ENCODE measurements at places on chromosomes 5 and 9.
A peak's percentile ranks its signal among the peaks of the same experiment; 100 is the strongest.

- no peak for DNase-seq
These were observed 80.2 kb upstream of the LIFR start for GRCh38 chr5:38636626-38637025.

DNA sequence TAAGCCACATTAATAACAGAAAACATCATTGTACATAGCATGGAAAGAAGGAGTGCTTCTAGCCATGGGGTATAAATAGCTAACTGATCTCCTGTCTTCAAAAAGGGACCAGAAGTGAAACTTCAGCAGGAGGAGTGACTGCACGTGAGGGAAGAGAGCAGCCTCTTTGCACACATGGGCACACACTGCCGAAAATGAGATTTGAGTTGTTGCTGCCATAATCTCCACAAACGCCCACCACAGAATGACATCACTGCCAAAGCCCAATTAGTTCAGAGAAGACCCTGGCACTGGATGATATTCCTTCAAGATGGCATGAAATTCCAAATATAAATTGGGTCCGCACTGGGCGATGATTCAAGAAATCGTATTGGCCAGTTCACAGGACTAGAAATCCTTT is 238.9 kb upstream of the NR4A3 start:
- no peak for DNase-seq

GRCh38 chr5:122501089-122501435 is 189.0 kb downstream of the SNCAIP start:
- DNase-seq: no peak

- DNase-seq: no peak
These were observed 426.2 kb downstream of the ANXA1 start for GRCh38 chr9:73577848-73578247.

GRCh38 chr9:92655896-92656536 is 13.9 kb downstream of the IPPK start:
- no peak for DNase-seq

- no peak for DNase-seq
These were observed 720.7 kb downstream of the TLE1 start for GRCh38 chr9:80968611-80969010.

- no peak for DNase-seq
These were observed 4.8 kb downstream of the CCNI2 start for GRCh38 chr5:132751971-132752580.

DNA sequence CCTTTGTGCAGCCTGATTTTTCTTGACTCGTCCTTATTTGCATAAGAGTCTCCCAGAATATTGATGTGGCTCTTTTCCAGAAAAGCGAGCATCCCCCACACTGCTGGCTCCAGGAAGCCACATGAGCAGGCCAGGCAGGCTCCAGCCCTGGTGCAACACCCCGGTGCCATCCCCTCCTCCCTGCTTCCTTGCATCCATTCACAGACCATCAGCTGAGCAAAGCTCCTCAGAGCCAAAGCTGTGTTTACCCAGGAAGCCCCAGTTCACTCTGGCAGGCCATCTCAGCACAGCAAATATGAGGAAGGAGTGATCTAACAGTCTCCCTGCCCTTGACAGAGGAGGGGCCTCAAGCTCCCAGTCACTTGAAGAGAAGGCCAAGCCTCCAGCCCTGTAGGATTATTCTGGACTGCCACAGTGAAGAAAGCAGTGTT is 34.4 kb downstream of the INSYN2B start:
- DNase-seq: no peak

DNA sequence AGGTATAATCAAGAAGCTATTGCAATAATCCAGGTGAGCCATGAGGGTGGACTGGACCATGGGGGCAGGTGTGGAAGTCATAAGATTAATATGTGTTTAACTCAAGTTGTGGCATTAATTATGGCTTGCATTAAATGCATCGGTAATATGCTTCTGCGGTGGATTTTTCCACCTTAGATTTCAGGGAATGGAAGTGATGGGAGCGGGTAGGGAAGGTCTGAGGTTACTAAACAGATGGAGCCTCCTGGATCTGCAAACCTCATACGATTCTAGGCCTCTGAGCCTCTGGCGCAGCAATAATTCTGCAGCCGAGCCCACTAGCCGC is 286 bp upstream of the ZNF483 start:
- DNase-seq: no peak

- no peak for DNase-seq
These were observed 131.5 kb downstream of the FSTL4 start for GRCh38 chr5:133480866-133481265.

DNA sequence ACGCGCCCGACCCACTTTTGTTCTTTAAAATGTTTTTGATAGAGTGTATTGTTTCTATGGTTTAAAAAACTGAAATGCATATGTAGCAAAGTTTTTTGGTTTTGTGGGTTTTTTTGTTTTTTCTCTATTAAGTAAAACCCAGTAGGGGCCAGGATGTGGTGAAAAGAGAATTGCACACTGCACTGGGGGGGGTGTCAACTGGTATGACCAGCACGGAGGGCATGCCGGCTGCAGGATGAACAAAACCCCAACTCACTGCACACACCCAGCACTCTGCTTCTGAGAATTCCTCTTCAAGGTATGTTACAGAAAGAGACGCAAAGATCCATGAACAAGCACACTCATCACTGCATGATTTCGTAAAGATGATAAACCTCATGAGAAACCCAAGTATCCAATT is 75.0 kb downstream of the STK10 start:
- DNase-seq: peak; percentile 88

GRCh38 chr9:124078641-124079040 is 67.1 kb downstream of the LHX2 start:
- DNase-seq: no peak

DNA sequence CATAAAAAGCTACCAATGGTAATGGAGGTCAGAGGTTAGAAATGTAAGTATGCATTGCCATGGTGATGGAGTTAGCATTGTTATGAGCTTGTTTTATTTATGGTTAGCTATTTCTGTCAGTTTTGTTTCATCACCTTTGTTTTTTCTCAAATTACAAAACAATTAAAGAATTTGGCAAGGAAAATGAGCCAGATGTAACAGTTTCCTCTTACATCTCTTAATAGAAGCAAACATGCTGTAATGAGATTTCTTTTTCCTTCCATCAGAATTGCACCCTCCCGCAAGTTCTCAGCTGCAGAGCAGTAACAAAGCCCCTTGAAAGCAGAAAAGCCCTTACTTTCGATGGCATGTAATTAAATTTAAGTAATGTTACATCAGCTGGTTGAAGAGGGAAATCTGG is 233.0 kb downstream of the SGCD start:
- no peak for DNase-seq

GRCh38 chr5:74623006-74623611 is 17.4 kb downstream of the ENC1 start:
- no peak for DNase-seq

DNA sequence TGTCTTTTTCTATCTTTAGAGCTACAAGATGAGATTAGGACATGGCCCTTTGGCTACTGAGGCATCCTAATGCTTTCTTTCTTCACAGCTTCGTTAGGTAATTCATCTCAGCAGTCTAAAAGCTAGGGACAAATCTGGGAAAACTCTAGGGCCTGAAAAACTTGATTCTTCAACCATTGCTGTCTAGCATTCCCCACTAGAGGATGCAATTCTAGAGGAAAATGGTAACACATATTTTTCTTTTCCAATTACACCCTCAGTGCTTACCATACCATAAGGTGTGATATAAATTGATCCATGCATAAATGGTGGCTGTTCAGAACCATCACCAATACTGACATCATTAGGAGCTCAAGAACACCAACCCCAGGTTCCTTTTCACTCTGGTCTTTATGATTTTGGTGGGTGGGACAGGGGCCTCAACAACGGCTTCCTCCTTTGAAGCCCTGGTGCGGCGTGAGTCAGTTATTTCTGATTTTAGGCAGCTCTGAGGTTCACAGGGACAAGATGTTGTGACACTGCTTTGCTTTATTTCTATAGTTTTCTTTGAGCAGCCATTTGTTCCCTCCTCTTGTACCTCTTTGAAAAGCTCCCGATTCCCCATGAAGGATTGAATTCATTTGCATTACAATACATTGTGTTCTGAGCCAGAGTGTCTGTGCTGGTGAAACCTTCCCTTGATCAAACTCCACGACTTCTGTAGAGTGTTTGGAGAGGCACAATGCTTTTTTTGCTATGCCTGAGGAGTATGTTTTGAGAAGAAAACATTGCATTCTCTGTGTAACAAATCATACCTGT is 526.0 kb upstream of the TRPC7 start:
- DNase-seq: no peak

GRCh38 chr5:147426640-147427327 is 83.1 kb downstream of the DPYSL3 start:
- DNase-seq: no peak

DNA sequence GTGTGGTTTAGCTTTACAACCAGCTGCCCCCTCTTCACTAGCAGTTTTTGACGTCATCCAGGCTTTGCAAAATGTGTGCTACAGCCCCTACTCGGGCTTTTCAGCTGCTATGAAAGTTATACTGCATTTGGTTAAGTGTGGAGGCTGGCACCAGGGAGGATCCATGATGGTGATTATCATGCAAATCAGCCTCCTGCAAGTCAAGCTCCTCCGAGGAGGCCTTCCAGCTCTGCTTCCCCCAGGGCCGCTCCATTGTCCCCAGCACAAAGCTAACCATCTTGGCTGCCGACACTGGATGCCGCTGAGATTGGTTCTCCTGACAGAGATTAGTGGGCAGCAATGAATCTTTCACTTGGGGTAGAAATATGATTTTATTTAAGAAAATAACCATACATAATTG is 159.6 kb downstream of the NR2F1-AS1 start:
- DNase-seq: no peak

- DNase-seq: no peak
These were observed 126.8 kb downstream of the GCNT1 start for GRCh38 chr9:76585487-76586389.

GRCh38 chr5:68194386-68194785 is 21.2 kb upstream of the PIK3R1 start:
- no peak for DNase-seq

GRCh38 chr5:172640822-172641358 is at the start of gene NEURL1B:
TSS of gene NEURL1B (plus strand) at chr5:172641263. CDS start at chr5:172641407, 144 bp downstream.
- DNase-seq: peak; percentile 30

- no peak for DNase-seq
These were observed 5.3 kb downstream of the INVS start for GRCh38 chr9:100104314-100104713.

DNA sequence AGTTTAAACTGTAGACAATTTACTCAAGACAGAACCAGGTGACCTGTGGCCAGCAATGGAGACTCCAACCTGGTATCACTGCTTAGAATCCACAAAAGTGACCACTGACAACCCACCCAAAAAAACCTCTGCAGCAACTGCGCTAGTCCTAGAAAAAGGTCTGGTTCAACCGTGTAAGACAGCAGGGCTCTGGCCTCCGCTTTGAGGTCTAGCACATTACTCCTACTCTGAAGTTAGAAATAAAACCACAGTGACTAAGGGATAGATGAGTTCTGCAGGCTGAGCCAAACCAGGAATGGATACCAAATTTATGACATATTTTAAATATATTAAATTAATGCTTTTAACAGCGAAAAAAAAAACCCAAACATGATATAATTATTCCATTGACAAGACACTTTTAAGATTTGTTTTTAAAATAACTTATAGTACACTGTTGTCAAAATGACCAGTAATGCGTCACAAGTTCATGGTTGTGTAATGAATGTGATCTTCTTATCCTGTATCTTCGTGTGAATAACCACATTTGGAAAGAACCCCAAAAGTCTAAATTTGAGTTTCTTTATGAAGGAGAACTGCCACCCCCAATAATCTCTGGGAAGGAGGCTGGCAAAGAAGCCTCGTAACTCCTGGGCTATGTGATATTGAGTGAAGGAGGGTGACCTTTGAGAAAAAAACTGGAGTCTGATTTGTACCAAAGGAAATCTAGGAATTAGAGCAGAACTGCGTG is 101.9 kb upstream of the SLC44A1 start:
- DNase-seq: no peak

GRCh38 chr9:134623258-134624066 is 18.1 kb upstream of the COL5A1 start:
- DNase-seq: peak; percentile 11

DNA sequence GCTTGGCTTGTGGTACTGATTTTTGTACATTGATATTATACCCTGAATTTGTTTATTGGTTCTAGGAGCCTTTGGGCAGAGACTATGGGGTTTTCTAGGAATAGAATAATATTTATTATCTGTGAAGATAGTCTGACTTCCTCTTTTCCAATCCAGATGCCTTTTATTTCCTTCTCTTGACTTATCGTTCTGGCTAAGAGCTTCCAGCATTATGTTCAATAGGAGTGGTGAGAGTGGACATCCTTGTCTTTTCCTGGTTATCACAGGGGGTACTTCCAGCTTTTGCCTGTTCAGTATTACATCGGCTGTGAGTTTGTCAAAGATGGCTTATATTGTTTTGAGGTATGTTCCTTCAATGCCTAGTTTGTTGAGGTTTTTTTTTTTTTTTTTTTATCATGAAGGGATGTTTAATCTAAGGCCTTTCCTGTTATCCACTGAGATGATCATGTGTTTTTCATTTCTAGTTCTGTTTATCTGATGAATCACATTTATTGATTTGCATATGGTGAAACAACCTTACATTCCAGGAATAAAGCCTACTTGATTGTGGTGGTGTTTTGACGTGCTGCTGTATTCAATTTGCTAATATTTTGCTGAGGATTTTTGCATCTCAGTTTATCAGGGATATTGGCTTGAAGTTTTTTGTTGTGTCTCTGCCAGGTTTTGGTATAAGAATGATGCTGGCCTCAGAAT is 77.5 kb downstream of the CERT1 start:
- no peak for DNase-seq

GRCh38 chr5:1772634-1773033 is 27.0 kb downstream of the MRPL36 start:
- peak; percentile 3 for DNase-seq

DNA sequence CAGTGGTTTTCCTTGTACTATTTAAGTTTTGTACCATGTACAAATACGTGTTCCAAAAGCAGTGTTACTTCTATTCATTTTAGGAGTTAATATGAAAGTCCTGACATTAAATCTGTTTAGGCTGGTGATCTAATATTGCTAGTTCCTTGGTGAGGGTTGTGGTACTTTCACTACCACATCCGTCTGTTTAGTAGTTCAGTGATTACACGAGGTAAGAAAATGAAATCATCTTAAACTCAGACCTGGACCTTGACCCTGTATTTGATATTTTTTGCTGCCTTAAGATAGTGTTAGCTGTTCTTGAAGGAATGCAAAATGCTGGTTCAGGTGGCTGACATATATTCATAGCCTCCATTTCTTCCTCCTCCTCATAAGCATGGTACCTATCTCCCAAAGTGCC is 50.3 kb downstream of the MTAP start:
- no peak for DNase-seq

DNA sequence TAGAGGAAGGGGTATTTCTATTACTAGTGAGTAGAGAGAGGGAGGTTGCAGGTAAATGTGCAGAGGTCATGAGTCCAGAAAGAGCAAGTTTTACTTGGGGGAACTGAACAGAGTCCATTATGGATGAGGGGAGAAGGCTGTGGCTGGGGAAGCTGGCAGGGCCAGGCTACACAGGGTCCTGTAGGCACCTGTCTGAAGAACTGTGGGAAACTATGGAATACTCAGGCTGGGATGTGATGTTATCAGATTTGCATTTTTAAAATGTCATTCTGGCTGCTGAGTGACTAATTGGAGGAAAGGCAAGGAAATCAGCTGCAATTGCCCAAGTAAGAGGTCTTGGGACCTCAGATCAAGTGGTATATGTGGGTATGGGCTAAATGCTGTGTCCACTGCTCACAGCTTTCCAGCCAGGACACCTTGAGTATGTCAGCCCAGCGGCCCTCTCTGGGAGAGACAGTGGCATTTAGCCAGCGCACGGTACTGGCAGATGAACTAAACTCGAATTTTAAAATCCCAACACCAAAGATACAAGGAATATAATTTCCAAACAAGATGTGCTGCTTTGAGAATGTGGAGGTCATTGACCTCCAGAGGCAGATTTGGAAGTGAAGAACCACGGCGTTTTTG is 49.1 kb downstream of the FGF1 start:
- no peak for DNase-seq

GRCh38 chr5:94992325-94992724 is 292.6 kb downstream of the MCTP1 start:
- no peak for DNase-seq
